ENCODE measurements at places on chromosomes 6 and 20.

DNA sequence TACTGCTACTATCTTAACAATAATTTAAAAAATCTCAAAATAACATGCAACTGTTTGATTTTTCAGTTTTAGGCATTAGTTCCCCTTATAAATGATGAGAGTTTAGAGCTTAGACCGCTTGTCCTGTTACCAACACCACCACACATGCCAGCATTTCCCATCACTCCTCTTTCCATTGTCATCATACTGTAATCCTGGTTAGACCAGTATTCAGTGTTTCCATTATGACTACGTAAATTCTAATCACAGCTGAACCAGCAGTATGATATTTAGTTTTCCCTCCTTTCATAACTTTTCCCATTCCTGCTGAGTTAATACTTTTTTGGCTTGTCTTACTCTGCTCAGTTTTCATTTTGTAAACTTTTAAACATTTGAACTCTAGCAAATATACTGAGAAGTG lies 12.2 kb upstream of the TBC1D20 start:
- no peak for DNase-seq

- no peak for DNase-seq
These were observed 47.5 kb downstream of the OPRM1 start for GRCh38 chr6:154086510-154086909.

DNA sequence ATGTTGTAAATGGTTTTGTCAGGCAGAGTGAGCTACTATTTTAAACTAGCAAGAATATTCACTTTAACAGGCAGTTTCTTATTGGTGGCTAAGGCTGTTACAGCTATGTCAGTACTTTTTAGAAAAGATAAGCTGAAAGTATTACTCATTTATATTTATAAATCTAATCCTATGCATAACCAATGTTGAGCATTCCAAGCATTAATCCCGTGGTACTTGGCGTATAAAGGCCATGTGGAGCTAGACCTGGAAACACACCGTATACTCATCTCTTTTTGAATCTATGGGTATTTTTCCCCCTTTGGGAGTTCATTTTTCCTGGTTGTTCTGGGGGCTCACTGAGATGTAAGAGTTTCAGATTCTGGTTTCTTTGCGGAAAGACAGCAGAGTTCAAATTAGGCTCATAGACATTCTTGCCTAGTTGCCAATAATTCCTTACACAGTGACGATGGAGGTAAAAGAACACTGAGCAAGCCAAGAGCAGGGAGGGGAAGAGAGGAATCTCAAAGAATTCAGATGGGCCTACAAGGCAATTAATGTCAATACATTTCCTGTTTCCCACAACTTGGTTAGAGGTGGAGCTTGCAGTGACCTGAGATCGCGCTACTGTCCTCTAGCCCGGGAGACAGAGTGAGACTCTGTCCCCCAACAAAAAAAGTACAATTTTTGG lies 211.5 kb downstream of the SOX4 start:
- DNase-seq: no peak

GRCh38 chr6:7542065-7542873 lies 798 bp downstream of the DSP start:
- no peak for DNase-seq

DNA sequence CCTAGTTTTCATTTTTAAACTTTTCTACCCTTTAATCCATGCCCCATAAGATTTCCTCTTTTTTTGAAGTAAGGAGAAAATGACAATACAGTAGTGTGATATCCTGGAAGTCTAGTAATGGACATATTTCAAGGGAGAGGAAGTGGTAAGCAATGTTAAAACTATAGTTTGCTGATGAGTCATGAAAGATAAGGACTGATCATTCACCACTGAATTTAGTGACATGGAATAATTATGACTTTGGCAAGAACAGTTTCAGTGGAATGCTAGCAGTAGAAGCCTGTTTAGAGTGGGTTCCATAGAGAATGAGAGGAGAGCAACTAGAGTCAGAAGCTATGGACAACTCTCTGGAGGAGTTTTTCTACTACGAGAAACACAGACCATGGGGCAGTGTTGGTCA lies 24.9 kb upstream of the SLC2A12 start:
- no peak for DNase-seq

DNA sequence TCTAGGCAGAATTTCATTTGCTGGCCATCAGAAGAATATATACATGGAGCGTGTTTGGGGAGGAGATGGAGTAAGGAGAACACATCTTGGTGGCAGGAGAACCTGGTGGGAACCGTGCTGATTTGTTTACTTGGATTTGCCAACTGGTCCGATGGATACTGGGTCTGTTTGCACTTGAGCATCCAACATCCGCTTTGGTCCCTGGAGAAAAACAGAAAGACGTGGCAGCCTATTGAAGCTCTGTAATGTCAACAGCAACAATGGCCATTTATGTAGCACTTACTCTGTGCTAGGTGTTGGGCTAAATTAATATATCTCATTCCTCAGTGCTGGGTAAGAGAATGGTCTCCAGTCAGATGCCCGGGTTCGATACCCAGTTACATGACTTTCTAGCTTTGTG lies 125.6 kb downstream of the BCAS1 start:
- DNase-seq: no peak

GRCh38 chr6:31120151-31120915 lies at the start of gene CDSN:
Gene CDSN, minus strand, starts transcription at chr6:31120446. Its CDS starts 27 bp downstream, at chr6:31120419.
- DNase-seq: no peak

DNA sequence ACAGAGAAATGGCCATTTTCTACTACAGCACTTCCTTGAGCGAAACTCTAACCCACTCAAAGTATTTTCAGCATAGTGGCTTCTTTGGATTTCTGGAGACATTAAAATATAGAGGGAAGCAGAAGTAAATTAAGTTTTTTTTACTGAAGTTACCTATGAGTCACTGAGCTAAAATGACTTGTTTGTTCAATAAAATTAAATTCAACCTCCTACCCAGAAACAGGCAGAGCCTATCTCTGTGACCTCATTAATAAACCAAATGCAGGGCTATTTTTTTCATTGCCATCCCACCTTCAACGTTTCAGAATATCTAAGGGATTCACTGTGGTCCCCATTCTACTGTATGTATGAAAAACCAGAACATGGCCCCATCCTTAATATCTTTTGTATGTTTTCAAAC lies 133.0 kb downstream of the MTFR2 start:
- DNase-seq: no peak

GRCh38 chr20:50222309-50223038 lies 31.8 kb downstream of the CEBPB start:
- DNase-seq: no peak

GRCh38 chr6:139580592-139581484 lies 206.4 kb upstream of the CITED2 start:
- no peak for DNase-seq

DNA sequence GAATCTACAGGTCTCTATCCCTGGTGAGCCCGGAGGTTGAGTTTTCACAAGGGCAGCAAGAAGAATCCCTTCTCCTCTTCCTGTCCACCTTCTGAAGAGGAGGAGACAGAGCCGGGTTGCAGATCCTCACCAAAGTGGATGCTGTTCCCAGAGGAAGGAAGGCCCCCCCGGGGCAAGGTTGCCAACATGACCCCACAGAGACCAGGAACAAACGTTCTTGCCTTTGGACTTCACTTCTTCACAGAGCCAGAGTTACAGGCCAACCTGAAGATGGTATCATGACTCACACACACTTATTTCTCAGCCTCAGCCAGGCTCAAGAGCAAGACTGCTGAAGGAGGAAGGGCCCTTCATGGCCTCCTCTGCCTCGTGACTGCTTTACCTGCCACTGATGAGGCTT lies 384.3 kb downstream of the CD83 start:
- DNase-seq: no peak

DNA sequence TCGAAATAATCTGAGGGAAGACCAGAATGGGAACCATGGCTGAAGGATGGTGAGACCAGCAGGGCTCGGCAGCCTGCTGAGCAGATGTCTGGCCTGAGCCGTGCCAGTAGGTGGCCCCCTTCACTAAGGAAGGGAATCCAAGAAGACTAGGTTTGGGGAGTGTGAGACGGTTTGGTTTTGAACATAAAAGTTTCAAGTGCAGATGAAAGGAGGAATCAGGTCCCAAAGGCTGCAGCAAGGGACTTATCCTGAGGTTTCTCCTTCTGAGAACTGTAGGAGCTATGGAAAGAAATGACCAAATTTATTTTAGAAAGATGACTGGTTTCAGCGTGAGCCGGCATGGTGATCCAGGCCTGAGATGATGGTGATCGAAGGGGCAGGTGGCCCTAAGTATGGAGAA lies 4.6 kb upstream of the OSER1 start:
- peak; percentile 53 for DNase-seq

DNA sequence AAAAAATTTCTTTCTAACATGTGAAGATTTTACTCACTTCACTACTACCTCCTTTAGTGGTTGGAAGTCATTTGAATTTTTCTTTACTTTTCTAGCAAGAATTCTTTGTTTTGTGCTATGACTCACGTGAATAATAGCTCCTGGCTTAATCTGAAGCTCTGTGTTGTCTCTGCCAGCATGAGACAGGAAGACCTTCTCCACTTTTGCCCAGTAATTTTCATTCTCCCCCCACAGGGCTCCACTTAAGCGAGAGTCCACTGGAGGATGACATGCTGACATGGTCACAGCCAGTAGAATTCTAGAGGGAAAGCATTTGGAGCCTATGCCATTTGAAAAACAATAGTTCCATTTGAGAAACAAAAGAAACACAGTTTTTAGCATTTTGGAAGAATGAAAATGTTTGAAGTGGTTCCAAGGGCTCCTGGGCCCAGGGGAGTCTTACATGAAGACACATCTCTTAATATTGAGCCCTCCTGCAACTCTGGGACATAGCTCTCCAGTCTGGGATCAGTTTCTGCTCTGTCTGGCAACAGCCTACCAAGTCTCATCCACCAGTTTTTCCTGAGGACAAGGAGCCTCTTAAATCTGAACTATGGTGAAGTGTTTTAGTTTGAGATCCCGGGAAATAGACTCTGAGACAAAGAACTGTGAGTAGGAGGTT lies 231.4 kb downstream of the PAX1 start:
- no peak for DNase-seq

- DNase-seq: no peak
These were observed 235.3 kb downstream of the TMEM242 start for GRCh38 chr6:157087974-157088373.

Data from T-helper 2 cell treated with Interferon-gamma antibody and Interleukin-4, amounts not matched to agents 5 μg/mL and 100 μg/mL, for 36 hours (primary cell).